ENCODE measurements at places on chromosomes 3 and 15.
A peak's percentile ranks its signal among the peaks of the same experiment; 100 is the strongest.

GRCh38 chr15:77839970-77840905 lies 207.5 kb upstream of the LINGO1 start:
- DNase-seq: no peak

- no peak for DNase-seq
Observed at GRCh38 chr3:142890592-142890991, 1.7 kb upstream of the PCOLCE2 start.

DNA sequence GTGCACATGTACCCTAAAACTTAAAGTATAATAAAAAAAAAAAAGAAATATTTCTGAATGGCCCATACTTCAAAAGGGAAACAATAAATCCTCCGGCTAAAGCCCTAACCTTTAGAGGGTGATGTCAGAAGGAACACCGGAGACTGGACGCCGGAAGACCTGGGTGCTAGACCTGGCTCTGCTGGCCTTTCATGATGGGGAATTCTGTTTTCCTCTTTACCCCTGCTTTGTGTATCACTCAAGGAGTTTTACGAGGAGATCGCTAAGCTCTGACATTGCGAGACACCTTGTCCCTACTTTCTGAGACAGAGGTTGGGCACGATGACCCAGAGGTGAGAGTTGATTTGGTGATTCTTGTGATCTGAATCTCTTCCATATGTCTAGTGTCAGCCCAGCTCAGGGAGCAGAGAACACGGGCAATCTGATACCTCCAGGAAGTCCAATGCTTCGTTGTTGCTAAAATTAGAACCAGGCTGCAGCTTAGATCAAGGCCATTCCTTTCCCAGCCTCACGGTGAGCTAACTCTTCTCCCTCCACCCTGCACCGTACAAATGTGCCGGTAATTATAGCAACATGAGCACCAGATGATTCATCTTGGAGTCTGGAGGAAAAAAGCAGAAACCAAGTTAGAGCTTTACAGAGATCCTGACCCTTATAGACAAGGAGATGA lies 42.0 kb upstream of the CFAP161 start:
- DNase-seq: peak; percentile 24

DNA sequence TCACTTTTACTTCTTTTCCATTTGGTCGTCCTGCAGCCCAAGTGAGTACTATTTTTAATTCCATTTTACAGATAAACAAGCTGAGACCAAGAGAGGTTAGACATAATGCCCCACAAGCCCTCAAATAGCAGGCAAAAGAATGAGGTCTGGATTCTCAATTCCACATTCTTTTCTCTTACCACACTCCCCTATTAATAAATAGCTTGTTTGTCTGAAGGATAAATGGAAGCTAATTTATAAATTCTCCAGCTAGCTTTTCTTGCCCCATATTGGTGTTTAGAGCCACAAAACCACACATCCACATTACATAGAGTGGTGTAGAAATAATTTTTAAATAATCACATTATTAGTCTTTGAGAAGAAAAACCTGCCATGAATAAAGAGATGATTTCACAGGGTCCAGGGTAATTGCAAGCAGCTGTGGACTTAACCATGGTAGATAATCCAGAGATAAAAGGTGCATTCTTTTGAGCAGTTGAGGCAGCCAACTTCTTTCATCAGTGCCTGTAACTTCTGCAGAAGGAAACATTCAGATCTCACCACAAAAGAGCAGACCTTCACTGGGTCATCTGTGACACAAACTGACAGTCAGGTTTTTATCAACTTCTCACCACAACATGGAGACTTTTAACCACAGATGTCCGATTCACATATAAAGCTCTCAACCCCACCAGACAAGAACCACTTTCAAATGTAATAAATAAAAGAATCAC lies 313.4 kb upstream of the STT3B start:
- no peak for DNase-seq

- DNase-seq: no peak
Observed at GRCh38 chr3:46454209-46454595, 10.5 kb downstream of the LTF start.

Measured in dorsolateral prefrontal cortex (tissue), 122 donors.